ENCODE measurements at places on chromosomes 16 and 17. TPM values are rescaled to one million over a fixed set of nuclear protein-coding genes. Genes with fewer than 3 reads are reported as not detected.
A peak's percentile ranks its signal among the peaks of the same experiment; 100 is the strongest.

Gene SP6
- 10.2 TPM for total RNA-seq

GRCh38 chr17:68598074-68598473 lies 3.1 kb downstream of the FAM20A start:
- no peak for DNase-seq

GRCh38 chr17:43694081-43694870 lies 32.6 kb upstream of the MEOX1 start:
- peak; percentile 68 for DNase-seq

Gene SLX1A
- total RNA-seq = 7.3 TPM

- DNase-seq = peak; percentile 84
These were observed 25.6 kb downstream of the ITGB3 start for GRCh38 chr17:47279062-47279801.

DNA sequence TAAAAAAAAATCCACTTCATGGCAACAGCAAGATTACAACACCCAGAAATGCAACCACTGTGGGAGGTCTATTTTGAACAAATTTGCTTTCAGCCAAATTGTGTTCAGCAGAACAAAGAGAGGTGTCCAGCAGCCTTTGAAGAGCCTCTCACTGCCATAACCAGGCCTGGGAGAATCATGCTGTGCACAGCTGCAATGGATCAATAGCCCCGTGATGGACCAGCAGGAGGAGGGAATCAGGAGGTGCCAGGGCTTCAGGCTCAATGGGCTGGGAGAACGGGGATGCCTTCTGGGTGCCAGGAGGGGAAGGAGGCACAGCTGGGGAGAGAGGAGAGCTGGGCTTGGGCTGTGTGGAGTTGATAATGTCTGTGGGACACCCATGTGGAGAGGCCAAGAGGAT lies 366.2 kb upstream of the EEF2KMT start:
- no peak for DNase-seq

Gene KRT20
- 0.39 TPM for total RNA-seq

- no peak for DNase-seq
These were observed 20.1 kb downstream of the PMP22 start for GRCh38 chr17:15245054-15245453.

DNA sequence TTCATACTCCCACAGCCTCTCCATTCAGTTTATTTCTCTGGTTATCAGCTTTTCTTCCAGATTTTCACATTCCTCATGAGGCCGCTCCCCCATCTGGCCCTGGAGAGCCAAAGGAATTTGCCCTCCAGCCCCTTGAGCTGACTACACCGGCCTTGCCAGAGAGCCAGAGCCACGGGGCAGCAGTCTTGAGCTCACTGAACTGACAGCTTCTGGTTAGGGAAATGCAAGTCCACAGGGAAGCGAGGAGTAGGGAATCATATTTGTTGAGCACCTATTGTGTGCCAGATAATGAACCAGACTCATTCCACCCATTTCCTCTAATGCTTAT lies 102.4 kb downstream of the ABCC12 start:
- no peak for DNase-seq

DNA sequence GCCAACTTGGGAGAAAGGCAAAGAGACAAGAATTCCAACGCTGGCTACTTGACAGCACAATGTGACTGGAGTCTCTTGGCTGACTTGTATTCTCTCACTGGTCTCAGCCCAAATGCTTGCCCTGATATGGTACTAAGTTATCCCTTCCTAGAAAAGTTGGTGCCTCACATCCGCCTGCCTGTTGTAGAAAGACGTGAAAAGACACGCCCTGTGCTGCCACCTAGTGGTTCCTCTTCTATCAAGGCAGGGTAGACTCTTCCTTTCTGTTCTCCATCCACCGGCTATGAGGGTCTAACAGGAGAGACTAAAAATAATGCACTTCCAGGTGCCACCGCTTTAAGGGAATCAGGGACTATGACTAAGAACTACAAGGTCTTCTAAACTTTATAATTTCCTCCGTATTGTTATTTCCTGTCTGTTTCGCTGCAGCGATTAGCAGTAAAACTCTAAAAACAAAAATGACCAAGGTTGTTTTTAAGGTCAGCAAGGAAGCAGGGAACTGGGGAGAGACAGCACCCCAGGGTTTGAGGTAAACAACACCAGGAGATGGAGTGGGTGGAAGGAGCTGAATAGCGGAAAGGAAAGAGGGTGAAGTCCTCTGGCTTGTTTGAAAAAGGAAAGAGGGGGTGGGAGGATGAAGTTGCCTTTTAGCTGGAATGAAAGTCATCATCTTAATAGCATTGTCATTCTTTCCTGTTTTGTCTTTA lies 109.5 kb downstream of the YPEL2 start:
- DNase-seq = peak; percentile 85

DNA sequence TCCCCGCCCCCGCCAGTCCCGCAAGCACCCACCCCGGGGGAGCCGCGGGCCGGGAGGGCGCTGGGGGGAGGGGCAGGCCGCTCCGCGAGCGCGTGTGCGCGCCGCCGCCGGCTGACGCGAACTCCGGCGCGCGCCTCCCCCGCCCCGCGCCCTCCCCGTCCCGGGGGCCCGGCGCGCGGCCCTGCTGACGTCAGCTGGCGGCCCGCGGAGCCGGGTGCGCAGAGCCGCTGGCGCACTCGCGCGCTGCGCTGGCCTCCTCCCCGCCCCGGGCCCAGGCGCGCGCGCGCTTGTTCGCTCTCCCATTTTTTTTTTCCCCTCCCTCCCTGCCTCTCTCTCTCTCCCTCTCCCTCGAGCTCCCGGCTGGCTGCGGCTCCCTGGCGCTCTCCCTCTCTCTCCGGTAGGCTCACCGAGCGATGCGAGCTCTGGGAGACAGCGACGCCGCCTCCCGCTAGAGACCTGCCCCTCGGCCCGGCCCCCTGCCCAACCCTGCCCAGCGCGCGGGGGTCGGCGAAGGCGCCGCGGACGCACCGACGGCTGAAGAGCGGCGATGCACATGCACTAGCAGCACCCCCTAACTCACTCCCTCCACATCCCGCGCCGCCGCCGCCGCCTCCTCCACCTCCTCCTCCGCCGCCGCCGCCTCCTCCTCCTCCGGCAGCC lies at the start of gene GNAO1:
GNAO1 (plus strand) TSS at position 334 of the 660 bp plus-strand sequence. CDS start 747 bp downstream, outside the sequence.
- DNase-seq = peak; percentile 48

Gene CCL17
- 0.49 TPM for total RNA-seq

DNA sequence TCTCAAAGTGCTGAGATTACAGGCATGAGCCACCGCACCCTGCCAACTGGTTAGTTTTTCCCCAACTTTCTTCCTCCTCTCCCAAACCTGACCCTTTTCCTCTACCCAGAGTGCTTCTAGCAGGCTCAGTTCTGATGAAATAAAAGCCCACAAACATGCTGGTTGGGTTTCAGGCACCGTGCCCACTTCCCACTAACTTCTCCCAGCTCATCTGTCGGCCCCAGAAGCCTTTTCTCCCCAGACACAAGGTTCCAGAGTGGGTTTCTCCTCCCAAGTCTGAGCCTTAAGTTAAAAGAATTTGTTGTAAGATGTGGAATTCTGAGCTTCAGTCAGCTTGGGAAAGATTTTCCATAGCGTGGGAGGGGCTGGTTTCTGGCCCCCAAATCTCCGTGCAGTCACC lies 11.5 kb upstream of the SCN4A start:
- DNase-seq = no peak

Gene SLFN11
- 27.9 TPM for total RNA-seq

GRCh38 chr17:68145088-68145487 lies 102.8 kb upstream of the AMZ2 start:
- DNase-seq = no peak

Gene NT5M
- 0.99 TPM for total RNA-seq

- no peak for DNase-seq
These were observed 38.1 kb downstream of the PIK3R5 start for GRCh38 chr17:8927395-8927794.

DNA sequence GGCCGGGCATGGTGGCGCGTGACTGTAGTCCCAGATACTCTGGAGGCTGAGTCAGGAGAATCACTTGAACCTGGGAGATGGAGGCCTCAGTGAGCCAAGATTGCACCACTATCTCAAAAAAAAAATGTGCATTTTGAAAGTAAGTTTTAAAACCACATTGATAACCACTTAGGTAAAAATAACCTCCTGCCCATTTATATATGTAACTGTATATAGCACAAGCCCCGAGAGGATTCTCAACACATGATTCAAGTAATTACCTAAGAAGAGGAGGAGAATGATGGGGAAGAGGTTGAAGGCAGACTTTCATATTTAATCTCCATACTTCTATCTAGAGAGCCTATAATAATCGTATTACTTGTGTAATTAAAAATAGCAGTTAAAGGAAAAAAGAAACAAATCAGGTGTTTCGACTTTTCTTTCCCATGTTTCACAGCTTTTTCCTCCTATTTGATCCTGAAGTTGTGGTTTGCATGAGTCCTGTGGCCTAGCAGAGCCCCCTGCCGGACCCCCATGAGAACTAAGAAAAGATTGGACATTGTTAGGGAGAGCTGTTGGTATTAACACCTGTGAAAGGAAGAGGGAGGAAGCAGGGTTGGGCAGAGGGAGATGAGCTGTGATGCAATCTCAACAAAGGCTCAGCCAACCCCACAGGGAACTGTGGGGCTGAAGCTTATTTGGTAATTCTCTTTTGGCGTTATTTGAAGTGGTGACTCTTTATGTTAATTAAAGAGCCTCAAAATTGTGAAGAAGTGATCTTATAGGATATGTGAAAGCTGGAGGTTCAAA lies 22.1 kb downstream of the PMFBP1 start:
- no peak for DNase-seq

GRCh38 chr17:41360296-41360995 lies 9.2 kb downstream of the KRT33B start:
- no peak for DNase-seq

DNA sequence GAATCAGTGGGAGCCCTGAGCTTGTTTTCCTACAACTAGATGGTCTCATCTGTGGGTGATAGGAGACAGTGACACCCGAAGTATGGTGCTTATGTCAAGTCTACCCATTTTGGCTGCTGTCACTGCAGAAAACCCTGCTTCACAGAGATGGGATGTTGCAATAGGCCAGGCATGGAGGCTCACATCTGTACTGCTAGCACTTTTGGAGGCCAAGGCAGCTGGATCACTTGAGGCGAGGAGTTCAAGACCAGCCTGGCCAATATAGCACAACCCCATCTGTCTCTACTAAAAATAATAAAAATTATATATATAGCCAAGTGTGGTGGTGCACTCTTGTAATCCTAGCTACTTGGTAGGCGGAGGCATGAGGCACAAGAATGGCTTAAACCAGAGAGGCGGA lies 2.3 kb upstream of the HERPUD1 start:
- no peak for DNase-seq

Gene CD2BP2
- total RNA-seq = 17.0 TPM

GRCh38 chr17:82826211-82826610 lies 13.6 kb downstream of the ZNF750 start:
- DNase-seq = no peak

DNA sequence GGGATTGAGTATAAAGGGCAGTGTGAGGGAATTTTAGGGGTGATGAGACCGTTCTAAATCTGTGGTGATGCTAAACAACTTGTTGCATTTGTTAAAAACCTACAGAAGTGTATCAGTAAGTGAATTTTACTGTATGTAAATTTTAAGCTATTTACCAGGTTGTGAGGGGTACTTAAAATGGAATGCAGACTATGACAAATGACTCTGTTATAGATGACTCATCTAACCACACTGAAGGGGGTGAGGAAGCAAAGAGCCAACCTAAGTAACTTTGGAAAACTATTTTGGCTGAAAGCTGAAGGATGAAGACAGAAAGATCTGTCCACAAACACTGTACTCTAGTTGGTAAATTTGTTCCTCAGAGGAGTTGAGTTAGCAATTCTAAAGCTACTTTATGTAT lies 5.3 kb upstream of the MKS1 start:
- no peak for DNase-seq

Gene CLEC18A
- total RNA-seq = 0.89 TPM

Gene CES4A
- 7.9 TPM for total RNA-seq

Gene SLC2A4
- 11.7 TPM for total RNA-seq

Gene HAP1
- total RNA-seq = 0.49 TPM

- peak; percentile 46 for DNase-seq
These were observed 310.6 kb downstream of the MAP2K6 start for GRCh38 chr17:69725146-69725545.

- DNase-seq = no peak
These were observed 3.3 kb upstream of the XYLT1 start for GRCh38 chr16:17474037-17474436.

GRCh38 chr16:66719246-66719645 lies 22.7 kb upstream of the CMTM4 start:
- no peak for DNase-seq

DNA sequence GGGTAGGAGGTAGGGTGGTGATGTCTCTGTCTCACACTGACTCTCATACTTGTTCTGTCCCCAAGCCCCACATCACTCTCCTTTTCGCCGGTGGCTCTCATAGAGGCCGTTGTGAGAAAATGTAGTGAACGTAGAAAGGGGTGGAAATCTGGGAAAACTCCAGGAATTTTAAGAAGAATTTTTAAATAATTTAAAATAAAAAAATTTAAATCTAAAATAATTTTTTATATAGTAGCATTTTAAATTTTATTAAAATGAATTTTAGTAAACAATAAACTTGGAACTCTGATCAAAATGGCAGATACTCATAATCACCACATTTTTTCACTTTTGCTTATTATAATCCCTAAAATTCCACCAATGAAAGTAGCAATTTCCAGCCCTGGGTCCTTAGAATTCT lies 473.6 kb upstream of the ZFHX3 start:
- no peak for DNase-seq

Gene ABCC12
- total RNA-seq = 0.10 TPM

GRCh38 chr16:82092711-82093110 lies 57.7 kb downstream of the HSD17B2 start:
- no peak for DNase-seq

GRCh38 chr16:84183911-84184591 lies 2.8 kb downstream of the TAF1C start:
- no peak for DNase-seq

GRCh38 chr16:58501242-58502131 lies 1.5 kb downstream of the NDRG4 start:
- DNase-seq = no peak

DNA sequence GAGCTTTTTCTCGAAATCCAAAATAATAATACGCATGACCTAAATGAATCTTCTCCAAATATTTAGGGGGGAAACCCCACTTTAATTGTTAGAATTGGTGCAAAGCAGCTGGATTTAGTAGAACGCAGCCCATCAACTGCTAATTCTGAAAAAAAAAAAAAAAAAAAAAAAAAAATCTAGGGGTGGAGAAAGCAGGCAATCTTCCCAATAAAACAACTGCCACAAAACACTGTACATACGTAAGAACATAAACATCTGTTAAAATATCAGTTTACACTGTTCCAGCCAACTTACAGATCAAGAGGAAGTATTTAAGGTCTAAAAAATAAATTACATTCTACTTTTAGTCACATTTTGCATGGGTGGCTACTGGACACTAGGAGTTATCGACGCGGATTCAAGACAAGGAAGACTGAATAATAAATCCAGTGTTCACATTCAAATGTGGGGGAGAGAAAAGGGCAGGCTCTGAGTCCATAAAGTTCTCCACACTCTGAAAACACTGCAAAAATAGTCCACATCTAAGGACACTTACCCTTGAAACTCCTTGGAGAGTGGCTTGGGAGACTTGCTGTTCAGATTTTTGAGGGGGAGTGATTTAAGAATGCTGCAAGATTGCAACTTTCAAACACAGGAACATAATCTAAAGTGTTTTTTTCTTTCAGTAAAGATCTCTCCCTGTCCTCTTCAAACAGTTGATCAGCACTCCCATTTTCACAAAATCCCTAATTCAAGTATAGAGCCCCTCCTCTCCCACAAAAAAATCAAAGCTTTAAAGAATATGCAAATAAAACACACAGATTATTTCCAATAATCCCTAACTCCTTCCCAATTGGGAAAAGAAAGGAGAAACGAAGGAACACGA lies 1.3 kb downstream of the APPBP2 start:
- DNase-seq = peak; percentile 70

Gene CRYM
- 3.2 TPM for total RNA-seq

- DNase-seq = no peak
These were observed 18.1 kb upstream of the RAB11FIP4 start for GRCh38 chr17:31373150-31374093.

Gene B3GNT9
- 14.8 TPM for total RNA-seq

- DNase-seq = no peak
These were observed 83.6 kb upstream of the CBX4 start for GRCh38 chr17:79922798-79923197.

All from skin of body (tissue), 3 donors.